ENCODE measurements at places on chromosomes 12 and 14.

DNA sequence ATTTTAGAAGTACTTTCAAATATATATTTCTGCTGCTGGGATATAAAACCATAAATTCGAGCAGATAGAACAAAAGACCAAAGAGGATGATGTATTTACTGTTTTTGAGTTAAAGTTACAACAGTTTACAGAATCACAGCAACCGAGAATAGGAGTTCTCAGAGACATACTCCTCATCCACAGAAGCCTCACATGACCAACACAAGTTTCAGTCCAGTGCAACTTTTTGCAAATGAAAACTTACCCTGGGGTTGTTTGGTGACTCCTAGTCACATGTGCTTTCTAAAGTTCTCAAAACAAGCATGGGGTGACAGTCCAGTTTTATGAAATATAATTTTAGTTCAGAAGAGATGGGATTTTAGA lies 117.1 kb downstream of the PRKCH start:
- no peak for DNase-seq

GRCh38 chr14:20546877-20547276 lies 14.0 kb downstream of the RNASE9 start:
- DNase-seq = no peak

- DNase-seq = no peak
These were observed 370.7 kb downstream of the TMTC2 start for GRCh38 chr12:83057436-83057835.

DNA sequence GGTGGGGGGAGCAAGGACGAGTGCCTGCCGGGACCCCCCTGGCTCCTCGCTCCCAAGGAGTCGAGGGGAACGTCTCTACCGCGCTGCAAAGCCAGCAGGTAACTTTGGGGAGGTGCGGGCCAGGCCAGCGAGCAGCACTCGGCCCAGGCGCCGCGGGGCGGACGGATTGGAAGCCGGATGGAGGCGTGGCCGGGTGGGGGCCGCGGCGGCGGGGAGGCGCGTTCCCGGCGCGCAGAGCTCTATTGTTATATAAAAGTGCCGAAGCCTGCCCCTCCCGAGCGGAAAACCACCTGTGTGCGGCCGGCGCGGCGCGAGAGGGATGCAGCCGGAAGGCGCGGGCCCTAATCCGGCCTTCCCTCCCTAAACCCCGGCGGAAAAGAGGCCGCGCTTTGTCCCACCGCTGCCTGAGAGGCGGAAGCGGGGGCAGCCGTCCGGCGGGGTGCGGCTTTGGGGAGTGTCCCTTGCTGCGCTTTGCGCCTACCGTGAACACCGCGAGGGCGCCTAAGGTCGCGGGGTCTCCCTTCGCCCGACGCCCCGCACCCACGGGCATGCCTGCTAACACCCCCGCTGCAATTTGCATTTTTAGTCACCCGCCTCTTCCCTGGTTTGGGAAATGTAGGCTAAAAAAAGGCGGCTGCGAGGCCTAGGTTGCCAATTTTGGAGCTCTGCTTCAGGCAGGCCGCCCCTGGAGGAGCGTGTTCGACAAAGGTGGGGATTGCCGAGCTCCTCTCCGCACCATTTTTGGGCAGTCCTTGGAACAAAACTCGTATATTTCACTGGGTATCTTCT lies 1.7 kb upstream of the DUSP6 start:
- peak; percentile 39 for DNase-seq

- no peak for DNase-seq
These were observed 29.3 kb downstream of the AMN start for GRCh38 chr14:102951799-102952198.

DNA sequence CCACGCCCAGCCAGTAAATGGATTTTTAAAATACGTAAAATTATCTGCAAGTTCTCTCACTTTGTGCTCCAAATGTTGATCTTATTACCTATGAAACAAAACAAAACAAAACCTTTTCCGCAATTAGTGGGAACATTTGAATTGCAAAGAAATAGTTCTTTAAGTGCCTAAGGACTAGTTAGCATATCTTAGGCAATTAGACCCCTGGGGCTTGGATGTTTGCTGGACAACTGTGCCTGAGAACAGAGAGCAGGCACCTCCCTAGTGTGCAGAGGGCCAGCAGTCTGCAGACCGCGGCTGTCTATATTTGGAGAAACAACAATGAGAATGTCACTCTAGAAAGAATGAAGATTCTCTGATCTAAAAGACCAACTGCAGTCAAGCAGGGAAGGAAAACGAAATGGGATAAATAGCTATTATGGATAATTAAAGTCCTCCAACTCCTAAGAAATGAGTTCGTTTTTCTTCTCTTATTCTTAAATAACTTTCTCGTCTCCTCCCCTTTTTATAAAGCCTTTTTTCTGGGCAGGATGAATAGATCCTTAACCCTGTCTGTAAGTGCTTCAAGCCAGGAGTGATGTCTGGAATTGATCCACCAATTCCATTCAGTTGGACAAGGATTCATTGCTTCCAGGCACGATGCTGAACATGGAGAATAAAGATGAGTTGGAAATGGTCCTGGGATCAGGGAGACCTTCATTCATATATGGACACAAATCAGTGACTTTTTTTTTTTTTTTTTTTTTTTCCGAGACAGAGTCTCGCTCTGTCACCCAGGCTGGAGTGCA lies 16.2 kb downstream of the SLC17A8 start:
- DNase-seq = no peak

GRCh38 chr12:23670684-23671083 lies 278.8 kb downstream of the SOX5 start:
- no peak for DNase-seq

DNA sequence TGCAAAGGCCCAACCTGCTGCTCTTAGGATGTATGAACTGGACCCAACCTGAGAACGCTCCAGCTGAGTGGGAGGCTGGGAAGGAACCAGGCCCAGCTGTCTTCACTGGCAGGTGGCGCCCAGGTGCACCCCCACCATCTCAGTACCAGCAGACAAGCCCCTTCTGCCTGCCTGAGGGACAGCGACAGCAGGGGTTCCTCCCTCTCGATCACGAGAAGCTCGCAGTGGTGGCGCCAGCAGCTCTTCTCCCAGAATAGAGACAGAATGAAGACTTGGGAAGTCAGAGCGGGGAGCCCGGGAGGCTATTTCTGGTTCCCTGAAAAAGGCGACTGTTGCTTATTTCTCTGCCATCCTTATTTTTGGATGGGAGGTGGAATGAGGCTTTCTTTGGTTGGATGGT lies 46.5 kb downstream of the CHGA start:
- no peak for DNase-seq

DNA sequence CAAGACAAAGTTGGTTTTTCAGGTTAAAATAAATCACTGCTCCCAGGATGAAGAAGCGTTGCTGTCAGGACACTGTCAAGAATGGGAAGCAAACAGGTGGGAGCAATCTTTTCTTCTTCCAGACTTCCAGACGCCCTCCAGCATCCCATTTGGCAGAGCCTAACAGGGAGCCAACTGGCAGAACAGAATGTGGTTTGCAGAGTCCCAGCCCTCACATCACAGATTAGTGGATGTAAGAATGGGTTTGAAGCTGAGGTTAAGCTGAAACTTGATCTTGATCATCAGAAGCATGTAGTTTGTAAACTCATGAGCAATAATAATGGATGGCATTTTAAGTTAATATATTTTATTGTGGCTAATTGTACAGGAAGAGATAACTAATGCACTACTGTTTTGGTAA lies 636.4 kb downstream of the SLC6A15 start:
- no peak for DNase-seq

DNA sequence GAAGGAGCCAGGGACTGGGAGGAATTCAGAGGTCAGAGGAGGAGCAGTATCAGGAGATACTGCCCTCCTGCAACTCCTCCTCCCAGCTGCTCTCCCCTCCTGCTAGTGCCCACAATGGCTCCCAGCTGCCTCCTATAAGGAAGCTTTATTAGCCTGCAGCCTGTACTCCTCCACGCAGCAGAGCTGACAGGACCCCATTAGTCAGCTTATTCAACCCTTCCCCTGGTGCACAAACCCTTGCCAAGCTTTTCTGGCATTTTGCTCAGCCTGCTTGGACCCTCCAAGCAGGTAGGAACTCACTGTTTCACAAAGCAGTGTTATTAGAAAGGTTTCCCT lies 6.9 kb upstream of the AQP2 start:
- DNase-seq = no peak

GRCh38 chr12:88518863-88519403 lies 61.3 kb downstream of the KITLG start:
- no peak for DNase-seq

DNA sequence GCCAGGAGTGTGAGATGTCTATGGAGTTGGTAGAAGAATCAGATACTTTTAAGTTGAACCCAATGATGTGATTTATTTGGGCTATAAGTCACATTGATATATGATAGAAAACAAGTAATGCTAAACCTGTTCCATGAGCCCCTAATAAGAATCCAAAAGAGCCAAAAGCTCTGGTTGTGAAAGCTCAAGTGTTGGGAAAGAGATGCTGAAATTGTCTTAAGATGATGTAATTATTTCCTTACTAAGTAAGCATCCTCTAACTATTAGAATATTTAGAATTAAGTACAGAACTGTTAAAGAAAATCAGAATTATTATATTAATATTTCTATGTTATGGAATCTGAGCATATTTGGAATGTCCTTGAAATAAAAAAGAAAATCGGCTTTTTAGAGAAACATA lies 17.6 kb upstream of the SLC2A13 start:
- DNase-seq = no peak

DNA sequence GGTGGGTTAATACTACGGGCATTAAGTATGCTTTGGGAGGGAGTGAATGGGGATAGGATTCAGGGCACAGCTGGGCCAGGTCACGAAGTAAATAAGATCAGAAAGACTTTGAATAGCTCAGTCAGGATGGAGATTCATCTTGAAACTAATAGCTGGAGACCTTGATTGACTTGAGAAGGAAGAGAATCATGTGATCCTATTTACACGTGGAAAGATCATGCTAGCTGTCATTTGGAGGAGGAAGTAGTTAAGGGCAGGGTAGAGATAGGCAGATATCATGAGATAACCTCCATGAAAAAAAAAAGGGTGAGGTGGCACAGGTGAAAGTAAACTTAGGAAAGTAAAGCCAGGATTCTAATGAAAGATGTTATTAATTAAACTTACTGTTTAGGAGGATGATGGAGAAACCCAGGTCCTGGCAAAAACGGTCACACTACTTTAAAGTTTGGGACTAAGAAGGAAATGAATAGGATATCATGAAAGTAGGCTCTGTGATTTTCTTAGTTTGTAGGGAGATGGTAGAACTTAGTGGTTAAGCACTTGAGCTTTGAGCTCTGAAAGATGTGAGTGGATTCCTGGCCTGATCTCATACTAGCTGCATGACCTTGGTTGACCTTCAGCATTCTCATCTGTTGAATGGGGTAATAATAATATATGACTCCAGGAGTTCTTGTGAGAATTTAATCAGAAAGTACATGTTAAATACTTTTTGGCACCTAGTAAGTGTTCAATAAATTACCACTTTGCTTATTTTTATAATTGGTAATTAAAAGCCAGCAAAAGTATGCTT lies 439.0 kb downstream of the NRXN3 start:
- DNase-seq = no peak

GRCh38 chr14:31927348-31927832 lies 149.7 kb upstream of the ARHGAP5 start:
- no peak for DNase-seq

DNA sequence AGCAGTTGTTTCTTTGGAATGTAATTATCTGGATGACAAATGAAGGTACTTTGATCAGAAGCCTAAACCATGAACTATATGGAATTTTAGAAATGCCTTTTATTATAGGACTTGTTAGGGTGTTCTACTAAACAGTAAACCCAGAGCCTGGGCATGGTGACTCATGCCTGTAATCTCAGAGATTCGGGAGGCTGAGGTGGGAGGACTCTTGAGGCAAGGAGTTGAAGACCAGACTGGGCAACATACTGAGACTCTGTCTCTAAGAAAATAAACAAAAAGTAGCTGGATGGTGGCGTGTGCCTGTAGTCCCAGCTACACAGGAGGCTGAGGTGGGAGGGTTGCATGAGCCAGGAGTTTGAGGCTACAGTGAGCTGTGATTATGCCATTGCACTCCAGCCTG lies 23.9 kb downstream of the PALS1 start:
- no peak for DNase-seq

DNA sequence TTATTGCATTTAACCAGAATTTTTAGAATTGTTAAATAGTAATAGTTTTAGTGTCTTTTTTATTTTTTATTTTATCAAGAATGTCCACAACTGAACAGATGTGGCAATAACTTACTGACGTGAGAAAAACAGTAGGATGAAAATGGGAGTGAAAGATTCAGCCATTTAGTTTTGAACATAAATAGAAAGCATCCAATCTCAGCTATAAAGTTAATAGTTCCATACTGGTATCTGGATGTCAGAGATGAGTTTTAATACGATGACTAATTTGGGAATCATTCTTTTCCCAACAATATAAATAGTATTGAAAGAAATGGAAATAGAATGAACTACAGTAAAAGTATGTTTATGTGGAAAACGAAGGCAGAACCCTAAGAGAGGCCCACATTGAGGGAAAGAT lies 159.4 kb downstream of the EPS8 start:
- DNase-seq = no peak

GRCh38 chr14:35821564-35822411 lies 4.3 kb upstream of the BRMS1L start:
- DNase-seq = no peak

- DNase-seq = no peak
These were observed 6.6 kb upstream of the PPP2R5C start for GRCh38 chr14:101754893-101755292.

DNA sequence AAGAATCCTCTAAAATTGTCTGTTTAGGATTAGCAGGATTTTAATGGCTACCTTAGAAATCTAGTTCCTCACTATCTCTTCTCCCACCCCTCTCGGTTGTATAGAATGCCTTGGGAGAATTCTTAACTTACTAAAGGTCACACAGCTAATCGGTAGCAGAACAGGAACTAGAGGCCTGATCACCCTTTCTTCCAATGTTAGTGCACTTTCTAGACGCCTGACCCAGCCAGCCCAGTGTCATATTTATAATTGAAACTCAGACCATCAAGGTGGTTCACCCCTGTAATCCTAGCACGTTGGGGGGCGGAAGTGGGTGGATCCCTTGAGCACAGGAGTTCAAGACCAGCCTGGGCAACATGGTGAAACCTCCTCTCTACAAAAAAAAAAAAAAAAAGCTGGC lies 1.7 kb downstream of the TIGAR start:
- no peak for DNase-seq

DNA sequence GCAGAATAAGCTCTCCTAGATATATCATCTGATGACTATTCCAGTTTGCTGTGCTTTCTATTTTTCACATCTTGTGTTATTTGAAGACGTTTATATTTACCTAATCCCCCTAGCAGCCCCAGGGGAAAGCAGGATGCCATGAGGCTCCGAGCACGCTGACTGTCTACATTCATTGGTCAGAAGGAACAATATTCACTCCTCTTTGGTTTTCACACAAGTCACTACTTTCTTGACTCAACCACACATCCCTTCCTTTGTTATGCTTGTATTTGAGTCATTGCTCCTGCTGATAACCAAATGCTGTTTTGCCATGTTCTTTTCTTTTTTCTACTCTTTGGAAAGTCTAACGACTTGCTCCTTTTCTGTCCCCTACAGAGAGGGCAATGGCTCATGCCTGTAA lies 86.5 kb upstream of the SLC38A2 start:
- no peak for DNase-seq

GRCh38 chr14:23646648-23647549 lies 10.7 kb downstream of the DHRS2 start:
- no peak for DNase-seq
